Muscle of leg (tissue), 16 donors: ENCODE measurements at places on chromosomes 1 and 21.

- peak; percentile 9 for DNase-seq
These were observed 40.8 kb upstream of the C1orf174 start for GRCh38 chr1:3940754-3941345.

DNA sequence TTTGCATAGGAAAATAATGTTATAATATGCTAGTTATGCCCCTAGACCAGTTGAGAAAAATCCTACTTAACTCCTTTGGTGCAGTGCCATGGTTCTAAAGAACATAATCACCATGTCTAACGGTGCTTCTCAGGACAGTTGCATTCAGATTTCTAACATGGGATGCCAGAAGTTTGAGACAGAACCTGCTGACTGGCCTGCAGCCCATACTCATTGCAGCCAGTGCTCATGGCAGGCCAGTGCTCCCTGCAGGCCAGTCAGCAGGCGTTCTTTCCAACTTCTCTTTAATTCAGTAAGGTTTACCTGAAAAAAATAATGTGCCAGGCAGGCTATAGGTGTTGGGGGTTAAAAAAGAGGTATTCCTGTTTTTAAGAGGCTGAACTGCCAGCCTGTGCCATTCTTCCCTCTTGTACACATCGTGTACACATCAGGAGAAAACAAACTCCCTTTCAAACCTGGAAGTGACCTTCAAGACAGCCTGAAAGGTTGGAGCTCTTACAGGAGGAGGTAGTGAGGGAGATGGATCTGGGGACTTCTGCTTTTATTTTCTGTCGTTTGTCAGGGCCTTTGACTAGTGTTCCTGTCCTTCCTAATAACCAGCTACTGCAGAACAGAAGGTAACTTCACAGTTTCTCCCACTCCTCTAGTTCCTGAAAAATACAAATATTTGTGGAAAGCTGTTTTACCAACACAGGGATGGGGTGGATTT is 146.0 kb upstream of the MAGI3 start:
- no peak for DNase-seq

GRCh38 chr1:232292239-232292638 is 337.7 kb downstream of the SIPA1L2 start:
- peak; percentile 56 for DNase-seq

DNA sequence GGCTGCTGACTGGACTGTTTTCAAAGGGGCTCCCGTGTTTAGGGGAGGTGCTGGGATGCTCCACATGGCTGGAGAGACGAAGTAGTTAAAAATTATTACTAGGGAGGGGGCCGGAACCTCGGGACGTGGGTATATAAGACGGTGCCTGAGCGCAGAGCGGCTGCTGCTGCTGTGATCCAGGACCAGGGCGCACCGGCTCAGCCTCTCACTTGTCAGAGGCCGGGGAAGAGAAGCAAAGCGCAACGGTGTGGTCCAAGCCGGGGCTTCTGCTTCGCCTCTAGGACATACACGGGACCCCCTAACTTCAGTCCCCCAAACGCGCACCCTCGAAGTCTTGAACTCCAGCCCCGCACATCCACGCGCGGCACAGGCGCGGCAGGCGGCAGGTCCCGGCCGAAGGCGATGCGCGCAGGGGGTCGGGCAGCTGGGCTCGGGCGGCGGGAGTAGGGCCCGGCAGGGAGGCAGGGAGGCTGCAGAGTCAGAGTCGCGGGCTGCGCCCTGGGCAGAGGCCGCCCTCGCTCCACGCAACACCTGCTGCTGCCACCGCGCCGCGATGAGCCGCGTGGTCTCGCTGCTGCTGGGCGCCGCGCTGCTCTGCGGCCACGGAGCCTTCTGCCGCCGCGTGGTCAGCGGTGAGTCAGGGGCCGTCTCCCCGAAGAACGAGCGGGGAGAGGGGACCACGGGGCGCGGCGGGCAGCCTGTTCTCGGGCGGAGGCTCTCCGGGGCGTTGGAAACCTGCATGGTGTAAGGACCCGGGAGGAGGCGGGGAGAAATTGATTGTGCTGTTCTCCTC is at the start of gene CHODL:
Gene CHODL, plus strand, starts transcription at position 163 of the 793 bp plus-strand sequence. Its CDS starts 391 bp downstream, at position 554.
- DNase-seq: peak; percentile 78

- DNase-seq: no peak
These were observed 5.8 kb downstream of the FOXD3 start for GRCh38 chr1:63328122-63328521.
